ENCODE measurements at places on chromosomes 13 and 19.

DNA sequence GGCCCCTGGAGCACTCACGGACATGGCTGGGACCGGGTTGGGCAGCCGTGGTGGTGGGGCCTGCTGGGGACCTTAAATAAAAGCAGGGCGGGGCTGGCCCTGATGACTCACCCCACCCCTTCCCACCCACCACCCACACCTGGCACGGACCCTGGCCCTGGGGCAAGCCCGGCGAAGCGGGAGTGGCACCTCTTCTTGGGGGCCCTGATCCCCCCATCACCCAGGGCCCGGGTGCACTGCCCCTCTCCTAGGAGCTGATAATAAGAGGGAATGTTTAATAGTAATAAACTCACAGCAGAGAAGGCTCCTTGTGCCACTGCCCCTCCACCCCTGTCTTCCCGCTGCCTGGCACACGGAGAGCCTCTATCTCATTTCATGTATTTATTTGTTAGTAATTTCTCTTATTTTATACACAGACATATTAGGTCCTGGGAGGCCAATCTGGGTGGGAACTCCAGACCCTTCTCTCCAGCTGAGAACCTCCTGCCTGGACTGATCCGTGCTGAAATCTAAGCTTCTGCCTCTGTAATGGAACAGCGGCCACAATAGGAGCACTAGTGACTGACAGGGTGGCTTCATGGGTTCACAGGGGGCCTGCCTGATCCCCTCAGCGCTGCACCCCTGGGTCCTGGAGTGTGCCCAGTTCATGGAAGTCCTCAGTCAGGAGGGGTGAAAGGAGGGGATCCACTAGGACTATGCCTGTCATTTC, at the start of gene LGALS7:
TSS of gene LGALS7 (minus strand) at position 49 of the 709 bp plus-strand sequence. CDS start at position 24, 25 bp downstream.
- DNase-seq, result no peak

DNA sequence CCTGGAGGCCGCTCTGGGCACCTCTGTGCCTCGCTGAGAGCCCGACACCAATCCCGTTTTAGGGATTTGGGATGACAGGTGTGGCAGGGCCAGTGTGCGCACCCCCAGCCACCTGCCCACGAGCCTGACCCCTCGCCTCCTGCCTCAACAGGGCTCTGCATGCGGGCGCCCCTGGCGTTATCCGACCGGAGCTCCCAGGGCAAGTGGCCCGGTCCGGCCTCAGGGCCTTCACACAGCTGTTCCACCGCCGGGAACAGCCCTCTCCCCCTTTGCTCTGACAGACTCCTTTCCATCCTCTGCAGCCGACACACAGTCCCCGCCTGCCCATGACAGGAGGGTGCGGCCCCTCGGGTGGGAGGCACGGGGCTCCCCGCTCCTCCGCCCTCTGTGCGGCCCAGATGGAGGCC, 7.1 kb upstream of the WDR18 start:
- no peak for DNase-seq

- no peak for DNase-seq
Measured at GRCh38 chr13:26485786-26486185, 71.7 kb upstream of the WASF3 start.

DNA sequence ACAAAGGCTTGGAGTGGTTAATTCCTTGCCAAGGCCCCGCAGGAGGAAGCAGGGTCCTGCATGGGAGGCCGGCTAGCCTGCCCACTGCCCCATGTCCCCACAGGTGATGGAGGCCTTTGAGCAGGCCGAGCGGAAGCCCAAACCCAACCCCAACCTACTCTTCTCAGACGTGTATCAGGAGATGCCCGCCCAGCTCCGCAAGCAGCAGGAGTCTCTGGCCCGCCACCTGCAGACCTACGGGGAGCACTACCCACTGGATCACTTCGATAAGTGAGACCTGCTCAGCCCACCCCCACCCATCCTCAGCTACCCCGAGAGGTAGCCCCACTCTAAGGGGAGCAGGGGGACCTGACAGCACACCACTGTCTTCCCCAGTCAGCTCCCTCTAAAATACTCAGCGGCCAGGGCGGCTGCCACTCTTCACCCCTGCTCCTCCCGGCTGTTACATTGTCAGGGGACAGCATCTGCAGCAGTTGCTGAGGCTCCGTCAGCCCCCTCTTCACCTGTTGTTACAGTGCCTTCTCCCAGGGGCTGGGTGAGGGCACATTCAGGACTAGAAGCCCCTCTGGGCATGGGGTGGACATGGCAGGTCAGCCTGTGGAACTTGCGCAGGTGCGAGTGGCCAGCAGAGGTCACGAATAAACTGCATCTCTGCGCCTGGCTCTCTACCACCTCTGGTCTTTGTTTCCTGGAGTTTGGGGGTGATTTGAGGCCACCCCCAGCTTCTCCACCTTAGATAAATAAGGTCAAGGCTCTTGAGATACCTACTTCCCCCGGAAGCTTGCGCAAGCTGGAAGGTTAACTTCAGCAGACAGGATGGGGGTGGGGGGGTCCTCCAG, 2.6 kb downstream of the B3GNT8 start:
- DNase-seq, result no peak

DNA sequence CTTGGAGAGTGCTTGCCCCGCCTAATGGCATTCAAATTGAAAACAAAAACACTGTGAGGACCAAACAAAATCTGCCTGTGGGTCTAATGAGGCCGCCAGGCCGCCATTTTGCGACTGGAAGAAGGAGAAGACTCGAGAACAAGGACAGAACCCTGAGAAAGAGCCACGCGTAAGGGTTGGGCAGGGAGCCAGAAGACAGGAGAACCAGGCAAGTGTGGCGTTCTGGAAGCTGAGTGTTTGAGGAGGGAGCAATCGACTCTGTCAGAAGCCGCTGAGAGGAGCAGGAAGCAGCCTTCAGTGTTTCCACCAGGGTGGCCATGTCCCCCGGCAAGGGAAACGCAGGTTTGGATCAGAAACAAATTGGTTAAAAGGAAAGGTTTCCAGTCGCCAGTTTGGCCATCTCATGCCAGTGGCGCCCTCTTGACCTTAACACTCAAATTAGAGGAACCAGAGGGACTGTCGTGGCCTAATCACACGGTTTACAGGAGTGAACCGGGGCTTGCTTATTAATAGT, 10.2 kb upstream of the PTOV1 start:
- DNase-seq, result no peak

- no peak for DNase-seq
Measured at GRCh38 chr19:38853214-38853613, 3.4 kb upstream of the HNRNPL start.

DNA sequence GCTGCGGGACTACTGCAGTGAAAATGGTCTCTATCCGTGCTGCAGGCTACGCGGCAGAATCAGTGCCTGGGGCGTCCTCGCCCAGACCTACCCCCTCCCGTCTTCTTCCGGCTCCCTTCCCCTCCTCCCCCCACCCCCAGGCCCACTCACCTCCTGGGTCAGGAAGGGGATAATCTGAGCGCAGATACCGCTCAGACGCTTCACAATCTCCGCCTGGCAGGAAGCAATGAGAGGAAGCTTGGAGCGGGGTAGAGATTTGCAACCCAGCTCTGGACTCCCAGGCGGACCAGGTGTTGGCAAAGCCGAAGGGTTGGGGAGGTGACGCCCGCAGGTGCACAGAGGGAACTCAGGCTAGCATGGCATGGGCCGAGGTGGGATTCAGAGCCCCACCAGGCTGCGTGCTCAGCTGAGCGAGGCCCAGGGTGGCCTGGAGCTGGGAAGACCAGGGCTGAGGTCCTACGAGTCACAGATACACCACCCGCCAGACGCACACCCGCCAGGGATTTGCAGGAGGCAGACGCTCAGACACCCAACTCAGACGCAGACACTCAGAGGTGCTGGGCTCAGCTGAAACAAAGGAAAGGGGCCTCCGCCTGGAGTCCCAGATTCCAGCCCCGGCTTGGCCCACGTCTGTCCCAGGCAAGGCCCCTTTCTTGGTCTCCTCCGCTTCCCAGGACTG, 4.1 kb downstream of the TLE2 start:
- no peak for DNase-seq

Measured in fibroblast of gingiva (primary cell).